ENCODE measurements at places on chromosomes 2 and 18.
A peak's percentile ranks its signal among the peaks of the same experiment; 100 is the strongest.

DNA sequence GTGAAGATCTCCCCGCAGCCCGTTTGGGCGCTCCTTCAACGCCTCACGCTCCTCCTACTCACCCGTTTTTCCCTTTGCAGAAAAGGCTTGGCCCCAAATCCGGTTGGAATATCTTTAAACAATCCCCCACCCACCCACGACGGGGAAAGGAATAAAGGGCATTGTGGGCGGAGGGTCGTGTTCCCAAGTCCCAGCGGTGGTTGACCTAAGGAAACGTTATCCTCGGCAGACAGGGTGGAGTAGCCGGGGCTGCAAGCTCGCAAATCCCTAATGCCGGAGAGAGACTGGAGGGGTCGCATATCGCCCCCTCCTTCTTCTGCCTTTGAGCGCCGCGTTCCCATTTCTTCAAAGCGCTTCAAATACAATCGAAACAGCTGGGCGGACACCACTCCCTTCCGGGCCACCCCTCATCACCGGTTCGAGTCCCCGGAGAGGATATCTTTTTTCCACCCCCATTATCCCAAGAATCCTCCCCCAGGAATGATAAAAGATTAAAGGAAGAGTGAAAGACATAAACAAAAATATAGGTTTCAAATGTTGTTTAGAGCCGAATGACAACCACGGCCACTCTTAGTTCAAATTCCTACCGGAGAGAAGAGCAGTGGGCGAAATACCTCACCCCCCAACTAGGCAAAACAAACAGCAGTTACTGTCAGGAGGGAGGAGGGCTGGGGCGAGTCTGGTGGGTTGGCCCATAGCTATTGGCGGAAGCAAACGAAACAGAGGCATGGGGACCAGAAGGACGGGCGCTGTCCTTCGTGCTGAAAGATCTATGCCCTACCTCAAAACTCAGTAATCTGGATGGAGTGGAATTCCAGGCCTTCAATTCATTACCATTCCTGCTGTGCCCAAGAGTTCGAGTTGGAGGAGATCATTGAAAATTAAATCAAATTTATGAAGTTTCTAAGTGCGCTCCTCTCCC is 2.8 kb upstream of the GAD1 start:
- no peaks in the 10 kb centered on the region for H3K36me3 ChIP-seq
- no peak overlapping the region for H3K4me3 ChIP-seq
- H3K27ac ChIP-seq, result no peak overlapping the region
- H3K27me3 ChIP-seq, result no peaks in the 10 kb centered on the region
- DNase-seq, result no peak
- H3K4me1 ChIP-seq, result peaks cover 6% of the 10 kb centered on the region

- H3K27me3 ChIP-seq, result no peaks in the 10 kb centered on the region
- H3K36me3 ChIP-seq, result no peaks in the 10 kb centered on the region
- no peaks in the 10 kb centered on the region for H3K4me1 ChIP-seq
- no peak overlapping the region for H3K4me3 ChIP-seq
- DNase-seq, result no peak
These were observed 21.4 kb upstream of the MLPH start for GRCh38 chr2:237465515-237466148.

- no peak overlapping the region for H3K27ac ChIP-seq
- H3K4me1 ChIP-seq, result no peaks in the 10 kb centered on the region
- H3K36me3 ChIP-seq, result no peaks in the 10 kb centered on the region
- H3K27me3 ChIP-seq, result peaks cover 13% of the 10 kb centered on the region
These were observed 64.1 kb upstream of the CNGA3 start for GRCh38 chr2:98282109-98282508.

GRCh38 chr2:227717687-227718567 is at the start of gene SLC19A3:
TSS of gene SLC19A3 (minus strand) at chr2:227718028. CDS start at chr2:227702318, 15,710 bp downstream.
- no peaks in the 10 kb centered on the region for H3K4me1 ChIP-seq
- peak within 1 kb of the TSS; percentile 74 for H3K4me3 ChIP-seq
- H3K36me3 ChIP-seq, result no peaks in the 10 kb centered on the region
- H3K27ac ChIP-seq, result no peak within 1 kb of the TSS
- no peak for DNase-seq
- H3K27me3 ChIP-seq, result no peaks in the 10 kb centered on the region

DNA sequence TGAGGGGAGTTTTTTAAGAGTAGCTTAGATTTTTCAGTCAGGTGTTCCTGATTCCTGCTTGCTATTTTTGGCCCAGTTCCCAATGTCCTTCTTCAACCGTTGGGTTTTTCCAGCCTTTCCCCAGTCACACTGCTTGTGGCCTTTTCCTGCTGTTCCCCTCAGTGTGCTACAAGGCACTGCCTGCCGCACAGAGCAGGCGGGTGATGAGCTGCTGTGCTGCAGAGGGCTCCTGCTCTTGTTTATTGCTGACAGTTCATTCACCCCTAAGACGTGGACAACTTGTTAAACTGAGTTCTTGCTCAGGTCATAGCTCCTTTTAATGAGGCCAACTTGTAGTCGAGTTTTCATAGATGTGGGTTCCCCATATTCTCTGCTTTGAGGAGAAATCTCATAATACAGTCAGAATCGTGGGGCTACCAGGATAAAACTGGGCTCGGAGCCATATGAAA is 20.6 kb downstream of the EIF4E2 start:
- DNase-seq, result no peak
- H3K4me3 ChIP-seq, result no peak overlapping the region
- peak overlapping the region; percentile 41 for H3K27ac ChIP-seq
- H3K36me3 ChIP-seq, result peaks cover 27% of the 10 kb centered on the region
- H3K4me1 ChIP-seq, result no peaks in the 10 kb centered on the region
- no peaks in the 10 kb centered on the region for H3K27me3 ChIP-seq

DNA sequence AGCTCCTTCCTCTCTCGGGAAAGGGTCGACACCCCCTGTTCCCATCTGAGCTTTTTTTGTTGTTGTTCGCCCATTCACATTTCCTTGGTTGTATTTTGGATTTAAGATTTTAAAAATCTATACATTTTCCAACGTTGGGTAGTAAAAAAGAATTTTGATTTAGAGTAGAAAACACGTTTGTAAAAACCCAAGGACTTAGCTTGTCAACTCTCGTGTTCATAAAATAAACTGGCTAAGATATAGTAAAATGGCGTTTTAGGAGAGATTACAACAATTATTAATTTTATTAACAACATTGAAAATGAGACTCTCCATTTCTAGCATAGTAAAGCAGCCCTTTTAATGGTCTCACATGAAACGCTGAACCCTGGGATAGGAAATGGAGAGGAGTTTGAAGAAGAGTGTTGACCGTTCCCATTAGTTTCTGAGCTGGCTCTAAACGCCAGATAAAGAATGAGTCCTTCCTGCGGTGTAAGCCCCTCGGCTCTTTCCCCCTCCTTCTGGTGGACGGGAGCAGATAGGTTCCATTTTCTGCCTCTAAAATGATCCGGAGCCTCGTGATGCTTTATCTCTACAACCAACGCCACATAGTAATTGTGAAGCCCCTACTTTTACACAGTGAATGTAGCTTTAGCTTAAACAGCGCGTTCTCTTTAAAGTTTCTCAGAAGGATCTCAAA is 24.0 kb upstream of the ZNF516 start:
- no peak overlapping the region for H3K27ac ChIP-seq
- no peaks in the 10 kb centered on the region for H3K4me1 ChIP-seq
- no peaks in the 10 kb centered on the region for H3K36me3 ChIP-seq
- H3K4me3 ChIP-seq, result no peak overlapping the region

DNA sequence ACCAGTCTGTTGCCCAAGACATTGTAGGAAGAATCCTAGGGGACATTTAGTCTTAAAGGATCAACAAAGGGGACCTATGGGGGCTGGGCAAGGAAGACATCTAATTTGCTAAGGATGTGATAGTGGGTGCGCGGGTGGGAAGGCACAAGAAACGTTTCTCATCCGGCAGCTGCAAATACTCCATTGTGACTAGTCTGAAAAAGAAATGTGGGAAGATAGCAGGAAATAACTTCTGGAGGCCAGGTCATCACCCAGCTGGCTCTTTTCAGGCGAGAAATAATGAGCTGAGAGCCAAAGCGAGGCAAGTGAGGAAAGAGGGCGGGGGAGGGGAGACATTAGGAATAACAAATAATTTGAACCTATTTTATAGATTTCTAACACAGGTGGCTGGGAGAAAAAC is 70.3 kb upstream of the NCK2 start:
- DNase-seq, result no peak
- H3K27ac ChIP-seq, result no peak overlapping the region
- H3K4me1 ChIP-seq, result no peaks in the 10 kb centered on the region
- H3K27me3 ChIP-seq, result peaks cover 2% of the 10 kb centered on the region
- no peak overlapping the region for H3K4me3 ChIP-seq
- H3K36me3 ChIP-seq, result no peaks in the 10 kb centered on the region

DNA sequence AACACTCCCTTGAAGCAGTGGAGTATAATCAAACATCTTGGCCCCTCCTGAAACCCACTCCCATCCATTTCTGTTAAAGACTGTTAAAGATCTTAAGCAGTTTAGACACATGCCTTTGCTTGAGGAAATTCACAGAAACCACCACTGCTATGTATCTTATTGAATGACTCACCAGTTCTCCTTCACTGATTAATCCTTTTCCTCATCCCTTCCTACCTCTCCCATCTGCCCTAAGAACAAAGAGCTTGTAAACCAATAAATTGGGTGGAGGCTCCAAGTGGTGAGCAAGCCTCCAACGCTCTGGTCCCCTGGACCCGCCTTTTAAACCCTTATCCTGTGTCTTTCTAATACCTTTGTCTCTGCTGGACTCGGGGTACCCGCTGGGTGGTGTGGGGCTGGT is 746.1 kb downstream of the LRP1B start:
- no peaks in the 10 kb centered on the region for H3K36me3 ChIP-seq
- H3K4me3 ChIP-seq, result no peak overlapping the region
- H3K27ac ChIP-seq, result no peak overlapping the region
- DNase-seq, result no peak
